ENCODE measurements at places on chromosomes 13 and 19.
A peak's percentile ranks its signal among the peaks of the same experiment; 100 is the strongest.

- DNase-seq, result peak; percentile 42
Observed at GRCh38 chr13:37929308-37929707, 59.7 kb upstream of the TRPC4 start.

DNA sequence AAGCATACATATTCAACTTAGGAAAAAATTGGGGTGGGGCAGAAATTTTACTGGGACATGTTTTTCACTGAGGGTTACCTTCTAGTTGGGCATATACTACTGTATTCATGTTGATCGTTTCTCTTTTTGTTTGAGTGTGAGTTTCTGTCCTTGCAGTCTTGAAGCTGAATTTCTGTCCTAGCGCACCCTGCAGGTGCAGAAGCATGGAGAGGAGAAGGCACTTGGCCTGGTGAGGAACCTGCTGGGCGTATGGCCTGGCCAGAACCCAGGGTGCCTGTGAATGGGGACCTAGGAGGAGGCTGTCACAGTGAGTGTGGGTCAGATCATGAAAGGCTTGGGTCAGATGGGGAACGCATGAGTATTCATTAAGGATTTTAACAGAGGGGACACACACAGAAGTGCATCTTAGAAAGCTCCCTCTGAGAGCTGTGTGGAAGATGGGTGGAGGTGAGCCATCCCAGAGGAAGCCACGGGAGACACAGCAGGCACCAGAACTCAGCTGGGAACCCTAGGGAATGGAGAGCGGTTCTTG, 36.8 kb downstream of the SERP2 start:
- peak; percentile 30 for DNase-seq

- no peak for DNase-seq
Observed at GRCh38 chr13:85557691-85558467, 241.3 kb downstream of the SLITRK6 start.

DNA sequence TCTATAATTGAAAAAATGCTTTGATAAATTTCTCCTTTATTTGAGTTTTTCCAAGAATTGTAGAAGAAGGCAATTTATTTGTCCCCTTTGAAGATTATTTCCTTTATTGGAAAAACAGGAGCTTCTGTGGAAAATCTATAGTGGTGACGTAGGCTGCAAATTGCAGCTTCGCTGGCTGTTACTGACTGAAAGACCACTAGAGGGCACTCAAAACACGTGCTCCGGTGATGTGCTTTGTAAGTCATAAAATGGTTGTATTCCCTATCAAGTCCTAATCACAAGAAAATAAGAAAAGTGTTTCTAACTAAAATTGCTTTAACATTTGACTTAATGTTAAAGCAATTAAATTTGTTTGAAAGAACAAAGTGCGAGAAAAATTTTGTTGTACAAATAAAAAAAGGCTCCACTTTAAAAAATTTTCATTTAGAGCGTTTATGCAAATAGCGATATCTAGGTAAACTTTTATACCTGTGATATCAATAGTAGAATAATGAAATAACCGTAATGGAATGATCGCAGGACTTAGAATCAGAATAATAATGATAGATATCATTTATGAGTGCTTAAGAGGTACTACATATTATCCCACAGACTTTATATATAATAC, 638.2 kb upstream of the SPRY2 start:
- peak; percentile 78 for DNase-seq

- DNase-seq, result no peak
Observed at GRCh38 chr13:38636073-38636472, 50.8 kb upstream of the FREM2 start.

DNA sequence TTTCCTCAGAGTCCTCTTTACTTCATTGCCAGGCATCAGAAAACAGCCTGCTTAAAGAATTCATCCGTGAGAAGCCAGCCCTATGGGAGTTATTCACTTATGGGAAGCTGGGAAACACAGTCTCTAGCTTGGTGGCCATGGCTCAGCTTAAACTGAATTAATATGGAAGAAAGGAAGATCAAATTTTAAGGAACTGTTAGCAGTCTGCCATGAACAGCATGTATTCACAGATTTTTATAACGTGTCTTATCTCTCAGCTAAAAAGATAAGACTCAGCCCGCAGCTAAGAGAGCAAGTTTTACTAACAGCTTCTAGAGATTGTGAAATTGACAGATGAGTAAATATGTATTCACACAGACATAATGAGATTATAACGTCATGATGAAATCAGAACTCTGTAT, 253.7 kb upstream of the RXFP2 start:
- peak; percentile 69 for DNase-seq

DNA sequence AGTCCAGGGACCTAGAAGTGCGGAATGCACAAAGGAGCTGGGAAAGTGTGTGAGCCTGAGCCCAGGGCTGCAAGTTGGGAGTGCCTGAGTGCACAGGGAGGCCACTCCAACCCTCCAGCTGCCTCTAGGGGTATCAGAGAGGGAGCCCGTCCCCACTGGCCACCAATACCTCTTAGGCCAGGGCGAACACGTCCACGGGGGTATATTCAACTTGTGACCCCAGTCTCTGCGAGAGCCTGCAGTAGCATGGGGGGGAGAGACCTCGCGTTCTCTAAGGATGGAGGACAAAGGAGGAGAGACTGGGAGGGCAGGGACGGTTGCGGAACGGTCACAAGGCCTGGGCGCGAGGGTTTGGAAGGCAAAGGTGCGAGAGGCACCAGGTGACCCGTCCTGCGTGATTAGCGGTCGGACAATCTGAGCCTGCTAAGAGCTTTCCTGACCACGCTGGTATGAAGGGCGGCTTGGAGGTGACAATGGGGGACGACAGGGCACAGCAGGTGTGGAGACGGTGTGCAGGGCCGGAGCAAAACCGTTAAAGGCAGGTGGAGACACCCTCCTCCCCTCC, 676 bp downstream of the CD320 start:
- DNase-seq, result no peak

- no peak for DNase-seq
Observed at GRCh38 chr13:95781016-95781415, 104.1 kb downstream of the DNAJC3 start.

DNA sequence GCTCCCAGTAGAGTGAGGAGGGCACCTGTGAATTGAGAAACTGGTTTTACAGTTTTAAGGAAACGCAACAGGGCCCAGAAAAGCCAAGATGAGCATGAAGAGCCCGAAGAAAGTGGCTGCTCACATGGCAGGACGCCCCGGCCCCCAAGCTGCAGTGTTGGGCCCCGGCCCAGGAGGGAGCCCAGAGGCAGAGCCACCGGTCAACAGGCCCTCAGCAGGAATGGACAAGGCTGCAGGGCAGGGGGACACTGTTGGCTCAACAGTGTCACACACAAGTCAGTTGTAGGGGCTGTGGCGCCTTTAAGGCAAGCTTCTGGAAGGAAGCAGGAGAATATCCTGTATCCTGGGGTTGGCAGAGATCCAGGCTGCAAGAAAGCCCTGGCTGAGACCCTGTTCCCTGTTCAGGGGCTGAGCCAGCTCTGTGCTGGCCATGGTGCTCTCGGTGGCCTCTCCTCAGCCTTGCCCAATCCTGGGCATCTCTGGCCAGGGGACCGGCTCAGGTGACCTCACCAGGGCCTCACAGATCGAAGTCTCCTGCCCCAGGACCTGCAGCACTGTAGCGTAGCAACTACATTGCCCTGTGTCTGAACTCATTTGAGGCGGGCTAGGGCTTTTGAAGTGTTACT, 28.0 kb downstream of the UPF1 start:
- DNase-seq, result no peak

GRCh38 chr19:49642492-49643035, 555 bp downstream of the SCAF1 start:
- peak; percentile 61 for DNase-seq

- no peak for DNase-seq
Observed at GRCh38 chr13:99765869-99766268, 205.7 kb downstream of the ZIC5 start.

DNA sequence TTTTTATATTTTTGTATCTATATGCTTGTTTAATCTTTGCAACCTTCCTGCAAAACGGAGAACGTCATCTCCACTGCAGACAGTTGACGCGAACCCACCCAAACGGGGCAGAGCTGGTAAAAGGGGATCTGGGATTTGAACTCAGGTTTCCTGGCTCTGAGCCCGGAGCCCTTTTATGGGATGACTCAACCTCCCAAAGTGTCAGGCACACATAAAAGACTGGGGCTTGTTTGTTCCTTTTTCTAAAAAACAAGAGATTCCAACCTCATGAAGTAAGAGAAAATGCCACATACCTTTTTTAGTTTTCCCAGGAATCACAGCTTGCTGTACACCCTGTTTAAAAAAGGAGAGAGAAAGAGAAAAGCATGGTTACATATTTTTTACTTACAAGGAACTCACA, 78.9 kb downstream of the GADD45B start:
- no peak for DNase-seq

- peak; percentile 92 for DNase-seq
Observed at GRCh38 chr19:40090241-40091204, at the start of gene ZNF780A. Gene ZNF780A (minus strand): TSS chr19:40090943. CDS start chr19:40084753, 6,190 bp downstream.

GRCh38 chr13:52104624-52105023, 24.2 kb downstream of the NEK5 start:
- DNase-seq, result peak; percentile 85

GRCh38 chr13:40923867-40924266, 95.2 kb downstream of the ELF1 start:
- no peak for DNase-seq

DNA sequence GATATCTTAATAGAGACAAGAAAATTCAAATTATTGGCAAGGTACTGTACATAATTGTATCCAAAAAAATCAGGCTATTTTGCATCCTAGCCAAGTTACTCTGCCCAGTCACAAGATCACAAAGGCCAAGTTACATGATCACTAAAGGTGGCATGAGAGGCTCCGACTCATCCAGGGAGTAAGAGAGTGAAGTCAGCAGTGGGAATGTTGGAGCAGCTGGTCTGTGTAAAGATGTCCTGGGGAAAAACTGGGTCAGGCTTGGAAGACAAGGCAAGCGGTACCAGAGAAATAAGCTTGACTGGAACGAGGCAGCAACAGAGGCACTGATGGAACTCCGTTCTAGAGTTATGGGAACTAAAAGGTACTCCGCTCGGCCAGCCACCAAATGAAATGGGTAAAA, 50.2 kb upstream of the PSG2 start:
- DNase-seq, result no peak

GRCh38 chr13:50149214-50149613, 134.0 kb downstream of the KCNRG start:
- no peak for DNase-seq

GRCh38 chr13:91307887-91308286, 39.6 kb upstream of the MIR17HG start:
- DNase-seq, result no peak

DNA sequence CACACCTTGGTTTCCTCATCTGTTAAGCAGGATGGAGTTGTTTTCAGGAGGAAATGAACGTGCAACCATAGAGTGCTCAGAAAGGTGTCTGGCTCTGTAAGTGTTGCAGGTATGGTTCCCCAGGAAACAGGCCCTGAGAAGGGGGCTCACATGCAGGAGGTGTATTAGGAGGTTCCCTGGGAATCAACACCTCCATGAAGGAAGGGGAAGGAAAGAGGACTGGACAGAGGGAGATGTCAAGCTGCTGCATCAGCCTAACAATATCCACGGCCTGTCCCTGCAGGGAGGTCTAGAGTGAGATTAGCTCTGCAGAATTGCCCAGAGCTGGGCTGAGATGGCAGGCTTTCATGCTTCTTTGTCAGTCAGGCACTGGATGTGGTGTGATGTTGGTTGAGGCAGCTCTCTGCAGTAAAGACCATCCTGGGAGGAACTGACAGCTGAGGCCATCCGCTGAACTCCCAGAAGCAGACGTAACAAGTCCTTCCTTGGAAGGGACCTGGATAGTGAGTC, 373.3 kb downstream of the ZNF536 start:
- DNase-seq, result no peak

- DNase-seq, result no peak
Observed at GRCh38 chr19:44745341-44745831, 3.1 kb upstream of the BCL3 start.

DNA sequence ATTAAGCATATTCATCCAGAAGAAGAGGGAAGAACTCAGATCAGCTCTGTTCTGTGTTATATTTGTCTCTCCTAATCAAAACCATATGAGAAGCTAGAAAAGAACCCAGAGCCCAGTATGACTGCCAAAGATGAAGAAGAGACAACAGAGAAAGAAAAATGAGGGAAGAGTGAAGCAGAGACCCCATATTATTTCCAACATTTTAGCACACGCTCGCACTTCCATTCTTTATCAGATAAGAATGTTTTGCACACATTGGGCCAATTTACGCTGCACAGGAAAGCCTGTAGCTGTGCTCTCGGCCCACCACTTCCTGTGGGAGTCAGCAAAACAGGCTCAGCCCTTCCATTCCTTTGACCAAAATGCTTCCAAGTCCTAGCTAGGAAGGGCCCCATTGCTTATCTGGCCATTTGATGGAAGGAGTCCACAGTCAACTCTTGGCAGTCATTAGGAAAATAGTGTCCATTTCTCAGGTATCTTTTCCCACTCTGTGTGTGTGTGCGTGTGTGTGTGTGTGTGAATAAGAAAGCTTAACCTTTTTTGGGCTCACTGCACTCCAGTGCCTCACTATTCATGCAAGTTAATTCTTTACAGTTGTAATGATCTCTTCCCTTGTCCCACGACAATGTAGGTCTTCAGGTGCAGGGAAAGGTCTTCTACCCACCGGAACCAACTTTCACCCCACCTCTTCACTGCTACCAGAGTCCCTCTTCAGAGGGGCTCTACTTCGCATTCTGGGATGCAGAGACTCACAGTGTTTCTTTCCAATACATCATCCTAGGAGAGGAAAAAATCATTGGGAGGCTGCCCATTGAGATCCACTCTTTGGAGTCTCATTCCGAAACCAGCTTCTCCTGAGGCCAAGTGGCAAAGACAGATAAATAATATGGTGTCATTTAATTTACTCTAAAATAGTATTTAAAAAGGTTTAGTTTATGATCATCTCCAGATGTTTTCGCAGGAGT, 237.5 kb downstream of the COG6 start:
- no peak for DNase-seq

DNA sequence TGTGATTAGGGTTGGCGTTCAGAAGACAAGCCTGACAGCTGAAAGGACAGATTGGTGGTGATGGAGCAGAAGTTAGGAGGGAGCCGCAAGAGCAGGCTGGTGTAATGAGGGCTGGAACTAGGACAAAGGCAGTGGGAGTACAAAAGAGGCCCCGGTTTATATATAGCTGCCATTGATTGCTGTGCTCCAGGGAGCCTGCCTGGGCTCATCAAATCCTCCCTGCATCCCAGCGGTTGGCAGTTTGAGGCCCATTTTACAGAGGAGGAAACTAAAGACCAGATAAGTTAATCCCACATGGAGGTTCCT, 123.7 kb downstream of the CACNA1A start:
- DNase-seq, result no peak

GRCh38 chr19:41265395-41266153, 1.4 kb downstream of the HNRNPUL1 start:
- peak; percentile 74 for DNase-seq

DNA sequence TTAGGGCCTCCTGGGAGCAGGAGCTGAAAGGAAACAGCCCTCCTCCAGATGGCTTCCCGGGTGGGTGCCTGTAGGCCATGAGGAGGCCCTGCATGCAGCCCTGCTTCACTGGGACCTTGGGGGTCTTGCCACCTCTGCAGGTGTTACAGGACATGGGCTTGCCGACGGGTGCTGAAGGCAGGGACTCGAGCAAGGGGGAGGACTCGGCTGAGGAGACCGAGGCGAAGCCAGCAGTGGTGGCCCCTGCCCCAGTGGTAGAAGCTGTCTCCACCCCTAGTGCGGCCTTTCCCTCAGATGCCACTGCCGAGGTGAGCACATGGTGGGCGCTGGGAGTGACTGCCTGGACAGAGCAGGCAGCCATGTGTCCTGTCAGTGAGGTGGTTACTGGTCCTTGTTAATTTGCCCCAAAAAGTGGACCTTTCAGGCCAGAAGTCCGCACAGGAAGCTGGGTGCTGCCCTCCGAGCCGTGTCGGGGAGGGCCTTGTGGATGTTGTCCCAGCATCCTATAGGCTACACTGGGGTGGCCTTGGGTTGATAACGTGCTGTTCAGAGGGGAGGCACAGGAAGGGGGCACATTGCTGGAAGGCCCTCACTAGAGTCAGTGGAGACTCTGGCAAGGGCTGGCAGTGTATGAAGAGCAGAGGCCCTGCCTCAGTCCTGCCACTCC, 18.7 kb upstream of the QTRT1 start:
- no peak for DNase-seq
